ENCODE measurements at places on chromosomes 5 and 9.

DNA sequence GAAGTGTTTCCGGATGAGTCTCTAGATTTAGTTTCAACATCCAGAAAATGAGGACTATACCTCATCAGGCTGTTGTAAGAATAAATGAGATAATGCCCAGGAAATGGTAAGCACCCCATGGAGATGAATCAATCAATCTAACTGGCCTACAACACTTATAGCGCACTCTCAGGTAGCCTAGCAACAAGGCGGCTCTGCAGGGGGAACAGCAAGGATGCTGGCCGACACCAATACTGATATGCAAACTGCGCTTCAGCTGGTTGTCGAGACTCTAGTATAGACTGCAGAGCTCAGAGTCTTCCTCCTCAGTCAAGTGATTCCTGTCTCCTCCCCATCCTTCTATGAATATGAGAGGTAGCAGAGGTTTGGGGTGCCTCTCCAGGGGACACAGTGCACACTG is 218.8 kb upstream of the WWC1 start:
- no peak for DNase-seq

DNA sequence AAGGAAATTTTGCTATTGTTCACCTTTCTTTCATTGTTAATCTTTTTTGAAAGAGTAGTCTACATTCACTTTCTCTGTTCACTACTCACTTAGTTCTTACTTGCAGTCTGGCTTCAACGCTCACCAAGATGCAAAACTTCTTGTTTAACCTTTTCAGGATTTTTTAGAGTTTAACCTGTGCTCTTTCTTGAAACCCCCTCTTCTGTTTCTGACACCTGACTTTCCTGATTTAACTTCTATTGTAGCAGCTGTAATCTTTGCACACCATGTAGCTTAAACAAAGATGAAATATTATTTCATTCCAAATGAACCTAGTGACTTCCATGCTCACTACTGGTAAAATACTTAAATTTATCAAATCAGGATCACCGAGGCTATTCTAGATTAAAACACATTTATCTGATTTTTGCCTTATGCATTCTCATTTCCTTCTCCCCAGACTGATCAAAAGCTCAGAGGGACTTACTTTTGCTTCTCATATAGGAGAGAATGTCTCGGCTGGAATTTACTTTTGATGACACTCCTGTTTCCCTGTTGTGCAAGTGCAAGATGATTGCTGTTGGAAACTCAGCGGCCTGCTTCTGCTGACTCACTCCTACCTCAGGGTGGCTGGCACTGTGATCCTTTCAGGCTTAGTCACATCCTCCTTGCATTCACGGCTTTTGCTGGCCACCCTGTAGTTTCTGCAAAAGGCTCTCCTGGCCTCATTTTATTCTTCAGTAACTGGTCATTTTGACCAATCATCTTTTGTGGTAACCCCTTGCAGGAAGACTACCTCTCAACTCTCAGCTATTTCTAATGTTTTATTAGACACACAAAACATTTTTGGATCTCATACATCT is 109.3 kb upstream of the IFNE start:
- peak; percentile 15 for DNase-seq

DNA sequence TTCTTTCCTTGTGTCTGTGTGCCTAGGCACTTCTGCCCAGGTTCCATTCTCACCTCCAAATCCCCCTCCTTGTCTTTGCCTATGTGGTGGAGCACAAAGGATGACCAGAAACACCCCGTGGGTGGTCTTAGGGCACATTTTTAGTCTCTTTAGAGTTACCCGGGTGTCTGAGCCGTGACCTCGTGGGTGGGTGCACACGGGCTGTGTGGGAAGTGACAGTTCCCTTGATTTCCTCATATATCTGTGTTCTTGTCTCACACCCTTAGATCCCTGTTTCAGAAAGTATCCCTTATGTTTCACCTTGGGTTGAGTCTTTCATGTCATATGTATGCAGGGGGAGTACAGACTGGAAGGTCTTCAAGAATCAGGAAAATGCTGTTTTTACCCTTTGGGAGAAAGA is 13.4 kb upstream of the SMIM32 start:
- no peak for DNase-seq

- DNase-seq: no peak
Measured at GRCh38 chr9:88053856-88054501, 79.6 kb upstream of the CDK20 start.

GRCh38 chr9:16575142-16575985 is 295.1 kb downstream of the BNC2 start:
- DNase-seq: no peak

GRCh38 chr9:92620845-92621244 is 49.1 kb downstream of the IPPK start:
- DNase-seq: no peak
